ENCODE measurements at places on chromosomes 6 and 20.

DNA sequence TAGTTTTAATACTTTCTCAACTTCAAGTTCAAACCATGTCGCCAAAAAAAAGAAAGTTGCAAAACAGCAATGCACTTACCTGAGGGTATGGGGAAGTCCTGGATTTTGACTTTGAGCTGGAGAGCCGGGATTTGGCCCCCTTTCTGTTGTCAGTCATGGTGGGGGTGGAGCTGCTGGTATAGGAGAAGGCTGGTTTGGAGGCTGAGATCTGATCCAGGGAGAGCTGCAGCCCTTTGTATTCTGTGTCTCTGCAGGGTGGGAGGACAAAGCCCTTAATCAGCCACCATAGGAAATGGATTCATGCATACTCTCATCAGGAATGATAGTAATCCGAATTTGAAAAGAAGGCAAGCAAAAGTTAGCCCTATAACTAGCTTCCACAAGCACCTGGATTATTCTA is 44.0 kb downstream of the SIM1 start:
- no peak for DNase-seq

DNA sequence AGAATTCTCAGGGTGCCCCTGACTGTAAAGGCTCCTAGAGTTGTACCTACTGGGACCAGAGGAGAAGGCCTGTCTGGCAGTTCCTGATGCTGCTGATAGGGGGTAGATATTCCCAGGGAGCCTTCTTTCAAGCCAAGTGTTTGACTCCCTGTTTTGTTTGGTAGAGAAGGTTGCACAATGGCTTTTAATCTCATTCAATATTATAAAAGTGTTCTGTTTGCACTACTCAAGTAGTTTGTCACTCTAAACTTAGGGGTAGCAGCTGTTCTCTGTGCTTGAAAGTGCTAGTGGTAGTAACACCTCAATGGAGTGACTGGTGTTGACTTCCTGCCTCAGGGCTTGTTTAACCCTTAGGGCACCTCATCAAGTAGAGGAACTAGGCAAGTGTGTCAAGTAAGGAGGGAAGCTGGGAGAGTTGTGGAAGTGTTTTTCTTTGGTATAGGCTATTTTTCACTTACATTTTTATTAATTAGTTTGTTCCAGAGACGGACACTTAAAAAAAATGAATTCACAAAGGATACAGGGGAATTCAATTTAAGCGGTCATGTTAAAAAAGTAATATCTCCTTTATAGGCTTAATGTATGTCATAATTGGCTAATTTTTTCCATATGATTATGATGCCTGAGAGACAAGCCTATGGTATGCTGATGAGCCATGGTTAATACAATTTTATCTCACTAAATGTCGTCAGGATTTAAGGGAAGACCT is 38.1 kb downstream of the BICRAL start:
- DNase-seq = no peak

- DNase-seq = no peak
Observed at GRCh38 chr20:57746201-57746600, 36.4 kb upstream of the PMEPA1 start.

DNA sequence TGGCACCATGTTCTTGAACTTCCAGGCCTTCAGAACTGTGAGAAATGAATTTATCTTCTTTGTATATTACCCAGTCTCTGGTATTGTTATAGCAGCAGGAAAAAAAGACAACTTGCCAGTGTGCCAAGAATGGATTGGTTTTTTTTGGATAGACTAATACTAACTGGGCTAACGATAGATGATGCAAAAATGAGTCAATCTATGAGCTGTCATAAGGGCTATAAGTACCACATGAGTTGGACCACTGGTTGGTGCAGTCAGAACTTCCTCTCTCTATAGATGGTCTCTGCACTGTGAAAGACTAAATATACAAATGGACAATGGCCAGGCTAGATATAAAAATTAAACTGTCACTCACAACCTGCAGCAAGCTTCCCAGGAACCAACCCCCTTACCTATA is 87.6 kb upstream of the COL21A1 start:
- no peak for DNase-seq

GRCh38 chr20:63895202-63895951 is 451 bp downstream of the DNAJC5 start:
- no peak for DNase-seq

GRCh38 chr20:48336597-48336996 is 491.2 kb downstream of the PREX1 start:
- DNase-seq = no peak

DNA sequence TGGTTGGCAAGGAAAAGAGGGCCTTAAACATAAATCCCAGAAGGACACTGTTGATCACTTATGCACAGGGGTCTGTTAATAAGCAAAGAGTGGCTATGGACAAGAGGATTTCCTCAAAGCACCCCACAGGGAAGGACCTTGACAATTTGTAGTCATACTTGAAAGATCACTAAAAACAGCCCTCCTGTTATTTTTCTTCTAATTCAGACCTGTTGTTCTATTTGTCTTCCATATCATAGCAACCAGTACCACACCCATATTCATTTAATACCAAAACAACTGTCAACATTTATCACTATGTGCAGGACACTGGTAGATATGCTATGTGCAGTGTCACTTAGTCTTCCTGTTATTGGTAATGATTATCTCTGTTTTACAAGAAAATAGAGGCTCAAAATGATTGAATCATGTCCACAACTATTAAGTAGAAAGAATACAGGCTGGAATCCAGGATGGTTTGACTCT is 3.2 kb upstream of the DYNLRB1 start:
- DNase-seq = no peak

DNA sequence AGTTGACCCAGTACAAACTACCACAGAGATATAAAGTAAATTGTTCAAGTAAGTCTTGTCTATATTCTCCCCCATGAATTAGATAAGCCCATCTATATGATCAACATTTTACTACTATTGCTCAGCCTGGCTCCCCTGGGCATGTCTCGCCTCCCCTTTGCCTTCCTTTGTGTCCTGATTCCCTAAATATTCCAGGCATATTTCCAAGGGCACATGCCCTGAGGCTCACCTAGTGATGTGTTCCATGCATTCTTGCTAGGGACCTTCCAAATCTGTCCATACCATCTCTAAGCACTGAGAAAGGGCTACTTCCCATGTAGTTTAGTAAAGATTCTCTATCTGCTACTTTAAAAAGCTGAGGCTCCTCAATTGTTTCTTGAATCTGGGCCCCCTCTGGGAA is 309.5 kb upstream of the PRND start:
- DNase-seq = no peak

- no peak for DNase-seq
Observed at GRCh38 chr6:133428295-133428694, 187.1 kb downstream of the EYA4 start.

GRCh38 chr6:3460253-3460652 is 3.4 kb upstream of the SLC22A23 start:
- no peak for DNase-seq

DNA sequence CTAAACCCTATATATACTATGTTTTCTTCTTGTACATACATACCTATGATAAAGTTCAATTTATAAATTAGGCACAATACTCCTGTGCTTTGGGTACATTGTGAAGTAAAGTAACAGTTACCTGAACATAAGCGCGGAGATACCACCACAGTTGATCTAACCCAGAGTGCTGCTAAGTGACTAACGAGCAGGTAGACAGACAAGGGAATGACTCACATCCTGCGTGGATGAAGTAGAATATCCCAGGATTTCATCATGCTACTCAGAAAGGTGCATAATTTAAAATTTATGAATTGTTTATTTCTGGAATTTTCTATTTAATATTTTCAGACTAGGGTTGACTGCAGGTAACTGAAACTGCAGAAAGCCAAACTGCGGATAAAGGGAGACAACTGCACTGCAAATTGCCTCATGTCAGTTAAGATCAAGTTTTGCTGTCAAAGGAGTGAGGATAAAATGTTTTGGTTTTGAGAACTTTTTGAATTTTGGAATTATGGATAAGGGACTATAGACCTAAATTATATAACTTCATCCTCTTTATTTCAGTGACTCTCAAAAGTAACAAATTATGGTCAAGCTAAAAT is 14.4 kb downstream of the MKKS start:
- no peak for DNase-seq
